ENCODE measurements at places on chromosomes 11 and 22.

DNA sequence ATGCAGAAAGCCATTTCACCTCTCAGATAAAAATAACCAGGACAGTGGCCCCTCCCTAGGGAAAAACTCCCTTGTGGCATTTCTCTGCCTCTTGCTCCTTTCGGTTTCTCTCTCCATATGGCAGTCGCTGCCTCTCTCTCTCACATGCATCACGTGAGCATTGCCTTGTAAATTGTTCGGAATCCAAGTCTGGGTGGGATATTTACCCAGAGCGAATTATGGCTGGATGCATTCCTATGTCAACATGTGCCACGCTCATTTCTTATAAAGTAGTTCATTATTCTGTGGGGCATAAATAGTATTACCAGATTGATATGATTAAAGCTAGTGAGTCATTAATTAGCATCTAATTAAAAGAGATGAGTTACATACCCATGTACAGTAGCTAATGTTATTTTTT, 392.9 kb downstream of the INSC start:
- DNase-seq: no peak

- no peak for DNase-seq
These were observed 15.8 kb upstream of the TXNRD2 start for GRCh38 chr22:19957445-19957844.

DNA sequence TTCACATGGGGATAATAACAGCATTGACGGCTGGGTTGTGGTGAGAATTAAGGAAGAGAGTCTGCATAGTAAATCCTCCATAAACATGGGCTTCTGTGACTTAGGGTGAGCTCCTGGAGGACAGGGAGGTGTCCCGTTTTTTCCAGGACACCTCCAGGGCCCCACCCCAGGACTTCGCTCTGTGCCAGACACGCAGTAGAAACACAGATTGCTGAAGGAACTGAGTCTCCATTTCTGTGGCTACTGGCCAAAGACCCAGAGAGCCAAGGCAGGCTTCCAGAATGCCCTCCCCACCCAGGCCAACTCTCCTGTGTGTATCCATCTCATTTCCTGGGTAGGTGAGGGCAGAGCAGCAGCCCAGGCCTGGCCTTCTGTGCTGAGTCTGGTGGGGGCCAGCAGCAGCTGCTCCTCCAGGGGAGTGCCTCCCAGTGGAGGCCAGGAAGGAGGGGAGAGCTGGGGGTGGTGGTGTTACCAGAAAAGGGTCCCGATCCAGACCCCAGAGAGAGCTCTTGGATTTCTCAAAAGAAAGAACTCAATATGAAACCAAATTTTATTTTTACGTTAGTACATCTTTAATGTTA, 9.5 kb upstream of the RFPL3 start:
- no peak for DNase-seq

DNA sequence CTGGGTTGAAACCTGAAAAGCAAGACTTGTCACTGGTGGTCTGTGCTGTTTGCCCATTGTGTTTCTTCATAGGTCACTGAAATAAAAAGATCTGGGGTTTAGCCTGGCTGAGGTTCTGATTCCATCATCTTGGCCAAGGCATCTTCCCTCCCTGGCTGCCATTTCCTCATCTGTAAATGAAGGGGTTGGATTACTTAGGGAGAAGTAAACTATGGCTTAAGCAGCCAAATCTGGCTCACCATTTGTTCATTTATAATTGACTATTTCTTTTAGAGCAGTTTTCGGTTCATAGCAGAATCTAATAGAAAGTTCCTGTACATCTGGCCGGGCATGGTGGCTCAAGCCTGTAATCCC, 52.3 kb upstream of the YWHAH start:
- no peak for DNase-seq

GRCh38 chr11:69101115-69101791, 52.5 kb downstream of the TPCN2 start:
- DNase-seq: no peak

- no peak for DNase-seq
These were observed 8.2 kb upstream of the HBE1 start for GRCh38 chr11:5277807-5278382.

DNA sequence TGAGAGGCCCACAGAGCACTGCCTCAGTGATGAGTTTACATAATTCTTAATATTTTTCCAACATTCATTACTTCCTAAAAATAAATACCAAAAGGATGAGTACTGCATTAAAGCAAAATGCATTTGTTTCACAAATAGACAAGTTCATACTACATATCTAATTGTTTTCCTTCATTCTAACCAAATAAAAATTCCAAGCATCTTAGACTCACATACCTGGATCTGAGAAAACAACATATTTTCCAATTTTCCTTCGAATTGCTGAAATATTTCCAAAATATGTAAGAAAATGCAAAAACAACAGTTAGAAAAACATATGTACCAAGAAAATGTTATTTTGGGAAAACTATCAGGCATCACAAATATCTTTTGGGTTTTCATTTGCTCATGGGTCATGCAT, 127.9 kb upstream of the CEP126 start:
- DNase-seq: no peak

GRCh38 chr22:50508897-50509296, 873 bp downstream of the NCAPH2 start:
- DNase-seq: no peak

DNA sequence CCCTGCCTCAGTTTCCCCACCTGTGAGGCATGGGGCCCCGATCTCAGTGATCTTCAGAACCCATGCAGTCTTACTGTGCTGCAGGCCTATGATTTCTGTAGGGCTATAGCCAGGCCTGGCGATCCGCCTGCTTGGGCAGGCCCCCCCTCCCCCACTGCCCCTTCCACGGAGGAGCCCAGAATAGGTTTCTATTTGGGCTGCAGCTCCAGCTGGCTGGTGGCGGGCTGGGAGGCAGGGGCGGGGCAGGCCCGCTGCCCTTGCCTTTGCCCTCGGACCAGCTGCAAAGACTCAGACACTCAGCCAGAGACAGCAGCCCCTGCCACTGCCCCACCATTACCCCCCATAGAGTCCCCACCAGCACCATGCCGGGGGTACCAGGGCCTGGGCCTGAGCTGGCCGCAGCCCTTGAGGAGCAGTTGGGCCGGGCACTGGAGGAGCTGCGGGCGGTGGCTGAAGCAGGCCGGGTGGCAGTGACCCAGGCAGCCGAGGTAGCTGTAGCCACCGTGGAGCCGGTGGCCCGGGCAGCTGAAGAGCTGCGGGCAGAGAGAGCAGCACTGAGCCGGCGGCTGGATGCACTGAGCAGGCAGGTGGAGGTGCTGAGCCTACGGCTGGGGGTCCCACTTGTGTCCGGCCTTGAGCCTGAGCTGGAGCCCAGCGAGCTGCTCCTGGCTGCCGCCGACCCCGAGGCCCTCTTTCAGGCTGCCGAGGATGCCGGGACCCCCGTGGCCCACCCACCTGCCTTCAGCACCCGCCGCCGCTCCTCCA, 12.2 kb downstream of the SMTN start:
- DNase-seq: no peak

- no peak for DNase-seq
These were observed 57.0 kb downstream of the PISD start for GRCh38 chr22:31604746-31605705.

DNA sequence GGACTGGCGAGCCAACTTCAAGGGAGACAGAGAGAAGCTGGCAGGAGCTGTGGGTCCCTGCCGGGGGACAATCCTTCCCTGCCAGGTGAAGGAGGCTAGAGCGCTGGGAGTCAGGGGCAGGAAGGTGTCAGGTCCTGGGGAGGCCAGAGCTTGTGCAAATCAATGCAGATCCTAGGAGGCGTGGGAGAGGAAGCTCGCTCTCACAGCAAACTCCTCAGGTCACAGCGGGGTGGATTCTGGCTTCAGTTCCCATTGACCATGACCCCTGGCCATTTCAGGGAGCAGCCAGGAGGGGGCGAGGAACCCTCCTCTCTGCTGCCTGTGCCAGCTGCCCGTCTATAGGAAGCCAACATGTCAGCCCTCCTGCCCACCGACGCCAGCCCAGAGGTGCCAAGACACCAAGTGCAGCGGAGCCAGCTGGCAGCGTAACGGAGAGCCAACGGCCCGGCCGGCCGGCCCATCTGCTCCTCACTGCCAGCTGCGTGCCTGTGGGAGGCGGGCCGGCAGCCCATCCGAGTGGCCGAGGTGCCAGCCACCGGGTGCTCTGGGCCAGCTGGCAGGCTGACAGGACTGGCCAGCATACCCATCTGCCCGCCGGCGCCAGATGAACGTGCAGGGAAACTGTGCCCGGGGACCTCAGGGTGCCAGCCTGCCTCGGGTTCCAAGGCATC, 374.8 kb downstream of the MIAT start:
- DNase-seq: no peak

- no peak for DNase-seq
These were observed 1431.4 kb upstream of the TENM4 start for GRCh38 chr11:80872116-80872728.

DNA sequence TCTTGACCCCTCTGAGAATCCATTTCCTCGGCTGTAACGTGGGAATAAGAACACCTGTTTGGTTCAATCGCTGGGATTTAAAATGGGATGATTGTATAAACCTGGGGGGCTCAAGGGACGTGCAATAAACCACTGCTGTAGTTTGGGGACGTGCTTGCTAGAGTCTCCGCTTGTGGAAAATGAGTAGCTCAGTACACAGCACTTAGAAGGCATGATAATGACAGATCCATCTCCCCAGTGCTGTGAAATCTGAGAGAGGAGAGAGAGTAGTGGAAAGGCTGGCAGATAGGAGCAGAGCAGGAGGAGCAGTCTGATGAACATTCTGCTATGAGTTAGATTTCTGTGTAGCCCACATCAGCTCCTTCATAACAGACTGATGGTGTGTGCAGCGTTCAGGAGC, 256.5 kb downstream of the MN1 start:
- DNase-seq: no peak

GRCh38 chr22:24823787-24824186, 17.8 kb downstream of the SGSM1 start:
- no peak for DNase-seq

DNA sequence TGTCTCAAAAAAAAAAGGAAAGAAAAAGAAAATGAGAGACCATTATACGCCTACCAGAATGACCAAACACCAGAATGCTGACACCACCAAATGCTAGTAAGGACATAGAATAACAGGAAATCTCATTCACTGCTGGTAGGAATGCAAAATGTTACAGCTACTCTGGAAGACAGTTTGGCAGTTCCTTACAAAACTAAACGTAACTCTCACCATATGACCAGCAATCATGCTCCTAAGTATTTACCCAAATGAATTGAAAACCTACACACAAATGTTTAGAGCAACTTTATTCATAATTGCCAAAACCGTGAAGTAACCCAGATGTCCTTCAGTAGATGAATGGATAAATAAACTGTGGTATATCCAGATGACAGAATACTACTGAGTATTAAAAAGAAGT, 7.2 kb downstream of the CHKA start:
- no peak for DNase-seq

DNA sequence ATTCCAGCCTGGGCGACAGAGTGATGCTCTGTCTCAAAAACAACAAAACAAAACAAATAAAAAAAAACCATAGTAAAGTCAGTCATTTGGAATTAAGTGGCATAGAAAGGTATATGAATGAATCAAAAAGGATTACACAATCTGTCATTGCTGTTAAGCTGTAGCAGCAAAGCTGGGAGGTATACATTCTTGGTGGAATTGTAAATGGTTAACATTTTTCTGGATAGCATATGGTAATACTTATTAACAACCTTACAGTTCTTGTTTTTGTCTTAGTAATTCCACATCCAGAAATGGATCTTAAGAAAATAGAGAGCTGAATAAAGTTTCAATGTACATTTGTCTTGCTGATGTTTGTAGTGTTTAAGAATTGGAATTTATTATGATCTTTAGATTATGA, 30.0 kb downstream of the DDX10 start:
- no peak for DNase-seq

DNA sequence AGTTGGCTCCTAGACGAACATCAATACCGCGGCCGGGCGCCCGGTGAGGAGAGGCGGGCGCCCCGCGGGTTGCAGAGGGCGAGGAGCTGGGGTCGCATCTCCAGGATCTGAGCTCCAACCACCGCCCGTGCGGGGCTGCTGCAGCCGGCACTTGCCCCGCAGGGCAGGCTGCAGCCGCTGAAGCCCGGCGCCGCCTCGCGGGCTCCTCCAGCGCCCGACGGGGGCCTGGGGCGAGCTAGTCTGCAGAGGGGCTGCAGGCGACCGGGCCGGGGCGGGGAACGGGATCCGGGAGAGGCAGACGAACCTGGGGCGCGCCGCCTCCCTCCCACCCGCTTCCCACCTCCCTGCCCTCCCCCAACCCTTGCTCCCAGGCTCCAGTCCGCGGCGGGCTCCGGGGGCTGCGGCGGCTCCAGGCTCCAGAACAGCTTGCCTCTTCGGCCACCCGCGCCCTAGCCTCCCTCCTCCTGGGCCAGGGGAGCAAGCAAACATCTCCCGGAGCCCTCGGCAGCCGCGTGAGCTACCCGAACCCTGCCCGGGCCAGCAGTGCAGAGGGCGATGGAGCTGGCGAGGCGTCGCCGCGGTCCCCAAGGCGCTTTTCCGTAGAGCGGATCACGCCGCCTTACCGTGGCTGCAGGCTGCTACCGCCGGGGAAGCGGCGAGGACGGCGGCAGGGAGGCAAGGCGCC, 802 bp downstream of the TENM4 start:
- DNase-seq: no peak

All from NCI-H187 treated with DMSO at 0.1 percent for 48 hours (cell line).